ENCODE measurements at places on chromosomes 13 and 19. TPM values are rescaled to one million over a fixed set of nuclear protein-coding genes. Genes with fewer than 3 reads are reported as not detected.

- H3K36me3 ChIP-seq, result no peaks in the 10 kb centered on the region
- peak overlapping the region; percentile 76 for H3K27ac ChIP-seq
- H3K4me3 ChIP-seq, result peak overlapping the region; percentile 56
Observed at GRCh38 chr19:1942078-1942933, 1.3 kb downstream of the CSNK1G2 start.

DNA sequence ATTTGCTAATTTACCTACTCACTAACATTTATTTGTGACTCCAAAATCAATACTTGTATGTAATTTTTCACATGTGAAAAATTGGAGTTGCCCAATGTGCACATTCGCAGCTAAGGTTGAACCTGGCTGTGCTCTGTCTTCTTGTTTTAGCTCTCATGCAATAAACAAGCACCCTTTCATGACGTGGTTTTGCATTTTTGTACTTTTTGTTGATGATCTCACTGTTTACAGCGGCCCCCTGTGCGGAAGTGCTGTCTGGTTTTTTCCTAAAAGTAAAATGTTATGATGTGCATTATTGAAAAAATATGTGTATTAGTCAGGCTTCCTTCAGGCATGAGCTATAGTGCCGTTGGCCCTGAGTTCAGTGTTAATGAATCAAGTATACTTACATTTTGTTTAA, 18.1 kb downstream of the DGKH start:
- H3K36me3 ChIP-seq, result no peaks in the 10 kb centered on the region
- no peak overlapping the region for H3K4me3 ChIP-seq
- no peak overlapping the region for H3K27ac ChIP-seq
- no peak for DNase-seq
- H3K27me3 ChIP-seq, result no peaks in the 10 kb centered on the region

GRCh38 chr13:64428196-64428595, 2801.9 kb downstream of the PCDH9 start:
- H3K4me3 ChIP-seq, result no peak overlapping the region
- H3K27me3 ChIP-seq, result no peaks in the 10 kb centered on the region
- H3K4me1 ChIP-seq, result no peaks in the 10 kb centered on the region
- H3K27ac ChIP-seq, result no peak overlapping the region
- DNase-seq, result no peak
- no peaks in the 10 kb centered on the region for H3K36me3 ChIP-seq

Gene DPF1
- total RNA-seq, result 0.79 TPM

Gene IGLON5
- not detected for total RNA-seq

Gene LATS2
- total RNA-seq, result 25.8 TPM

Gene IFNL1
- total RNA-seq, result not detected

Gene CACNG8
- 0.11 TPM for total RNA-seq

DNA sequence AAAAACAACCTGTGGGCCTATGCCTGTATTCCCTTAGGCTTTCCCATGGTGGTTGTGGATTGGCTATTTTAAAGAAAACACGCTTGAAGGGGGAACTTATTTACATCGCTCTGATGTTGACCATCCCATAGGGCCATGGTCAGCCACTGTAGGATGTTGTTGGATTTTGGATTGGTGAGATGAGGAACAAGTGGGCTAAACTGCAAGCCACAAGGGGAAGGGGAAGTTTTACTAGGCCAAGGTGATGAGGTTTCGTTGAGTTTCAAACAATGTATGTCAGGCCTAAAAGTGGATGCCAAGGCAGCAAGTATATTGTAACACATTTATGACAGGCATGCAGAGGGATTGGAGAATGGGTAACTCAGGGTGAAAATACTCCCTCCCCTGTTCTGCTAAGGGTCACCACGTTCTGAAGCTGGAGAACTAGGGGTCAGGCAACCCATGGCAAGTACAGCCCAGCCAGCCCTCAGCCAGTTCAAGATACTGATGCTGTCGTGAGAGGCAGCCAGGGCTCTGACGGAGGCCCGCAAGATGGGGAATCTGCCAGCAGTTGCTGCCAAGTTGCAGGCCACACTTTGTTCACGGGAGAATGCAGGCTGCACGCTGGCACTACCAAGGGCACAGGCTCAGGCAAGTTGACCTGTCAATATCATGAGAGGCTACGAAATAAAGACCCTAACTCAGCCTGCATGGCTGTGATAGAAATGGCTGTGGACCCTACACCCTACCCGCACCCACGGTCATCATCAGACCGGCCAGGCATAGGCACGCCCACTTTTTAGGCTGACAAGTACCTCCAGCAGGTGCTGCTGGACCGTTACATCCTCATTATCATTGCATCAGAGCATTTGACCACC, 11.1 kb downstream of the IRGC start:
- peaks cover 9% of the 10 kb centered on the region for H3K4me1 ChIP-seq
- no peaks in the 10 kb centered on the region for H3K27me3 ChIP-seq
- H3K36me3 ChIP-seq, result peaks cover 36% of the 10 kb centered on the region
- DNase-seq, result peak; percentile 76

Gene LILRA5
- 1.6 TPM for total RNA-seq

DNA sequence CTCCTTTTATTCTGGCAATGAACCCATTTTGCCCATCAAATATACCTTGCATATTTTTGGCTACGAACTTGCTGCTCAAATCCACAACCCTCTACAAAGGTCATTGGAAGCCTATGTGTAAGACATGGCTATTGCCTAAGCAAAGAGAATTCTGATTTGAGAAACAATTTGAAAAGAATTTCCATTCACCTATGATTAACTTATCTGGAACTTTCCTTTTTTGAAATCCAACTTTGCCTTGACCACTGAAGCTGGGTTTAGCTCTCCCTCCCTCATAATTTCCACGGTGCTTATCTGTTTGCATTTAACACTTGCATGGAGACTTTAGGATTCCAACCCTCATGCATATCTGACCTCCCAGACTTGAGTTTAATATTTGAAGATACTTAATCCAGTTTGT, 1514.7 kb upstream of the SLC10A2 start:
- H3K27ac ChIP-seq, result no peak overlapping the region
- no peak for DNase-seq
- no peak overlapping the region for H3K4me3 ChIP-seq
- no peaks in the 10 kb centered on the region for H3K27me3 ChIP-seq
- no peaks in the 10 kb centered on the region for H3K4me1 ChIP-seq

Gene KCNN1
- total RNA-seq, result not detected

DNA sequence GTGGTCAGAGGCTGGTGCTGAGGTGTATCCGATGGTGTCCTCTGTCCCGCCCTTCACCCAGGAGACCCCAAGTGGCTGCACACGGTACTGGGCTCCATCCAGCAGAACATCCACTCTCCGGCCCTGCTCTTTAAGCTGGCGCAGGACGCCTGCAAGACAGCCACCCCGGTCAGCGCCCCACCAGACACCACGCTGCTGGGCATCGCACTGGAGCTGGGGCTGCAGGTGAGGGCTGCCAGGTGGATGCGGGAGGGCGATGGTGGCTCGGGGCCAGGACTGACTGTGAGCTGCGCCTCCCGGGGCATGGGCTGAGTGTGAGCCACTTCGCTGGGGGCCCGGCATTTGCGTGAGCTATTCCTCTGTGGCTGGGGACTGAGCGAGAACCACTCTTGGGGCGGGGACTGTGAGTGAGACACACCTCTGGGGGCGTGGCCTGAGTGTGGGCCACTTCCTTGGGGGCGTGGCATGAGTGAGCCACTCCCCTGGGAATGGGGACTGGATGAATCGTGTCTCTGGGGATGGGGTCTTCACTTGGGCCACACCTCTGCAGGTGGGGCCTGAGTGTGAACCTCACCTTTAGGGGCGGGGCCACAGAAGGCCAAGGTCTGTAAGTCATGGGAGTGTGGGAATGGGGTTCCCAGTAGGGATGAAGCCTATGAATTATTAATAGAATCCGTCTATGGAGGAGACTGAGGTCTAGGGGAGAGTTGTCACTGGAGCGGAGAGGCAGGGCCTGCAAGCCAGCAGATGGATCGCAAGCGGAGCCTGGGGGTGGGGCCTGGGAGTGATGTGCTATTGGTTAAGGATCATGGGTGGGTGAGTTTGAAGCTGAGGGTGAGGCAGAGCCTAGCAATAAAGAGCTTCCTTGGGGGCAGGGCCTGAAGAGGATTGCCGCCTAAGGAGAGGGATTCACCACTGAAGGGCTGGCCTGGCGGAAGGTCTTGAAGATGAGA, 30.5 kb downstream of the ZSWIM4 start:
- H3K4me3 ChIP-seq, result no peak overlapping the region
- DNase-seq, result no peak
- no peak overlapping the region for H3K27ac ChIP-seq
- H3K36me3 ChIP-seq, result peaks cover 54% of the 10 kb centered on the region
- no peaks in the 10 kb centered on the region for H3K4me1 ChIP-seq
- no peaks in the 10 kb centered on the region for H3K27me3 ChIP-seq

- DNase-seq, result no peak
- no peak overlapping the region for H3K27ac ChIP-seq
- H3K4me3 ChIP-seq, result no peak overlapping the region
- peaks cover 20% of the 10 kb centered on the region for H3K4me1 ChIP-seq
Observed at GRCh38 chr13:51734786-51735185, 69.2 kb downstream of the DHRS12 start.

- no peak overlapping the region for H3K27ac ChIP-seq
- no peak for DNase-seq
- no peak overlapping the region for H3K4me3 ChIP-seq
- H3K27me3 ChIP-seq, result no peaks in the 10 kb centered on the region
- H3K36me3 ChIP-seq, result no peaks in the 10 kb centered on the region
Observed at GRCh38 chr13:88601949-88602348, 930.8 kb downstream of the SLITRK5 start.

- no peaks in the 10 kb centered on the region for H3K36me3 ChIP-seq
- no peak overlapping the region for H3K4me3 ChIP-seq
- H3K4me1 ChIP-seq, result no peaks in the 10 kb centered on the region
- DNase-seq, result no peak
- H3K27ac ChIP-seq, result no peak overlapping the region
Observed at GRCh38 chr19:28956421-28956820, 256.5 kb downstream of the UQCRFS1 start.

DNA sequence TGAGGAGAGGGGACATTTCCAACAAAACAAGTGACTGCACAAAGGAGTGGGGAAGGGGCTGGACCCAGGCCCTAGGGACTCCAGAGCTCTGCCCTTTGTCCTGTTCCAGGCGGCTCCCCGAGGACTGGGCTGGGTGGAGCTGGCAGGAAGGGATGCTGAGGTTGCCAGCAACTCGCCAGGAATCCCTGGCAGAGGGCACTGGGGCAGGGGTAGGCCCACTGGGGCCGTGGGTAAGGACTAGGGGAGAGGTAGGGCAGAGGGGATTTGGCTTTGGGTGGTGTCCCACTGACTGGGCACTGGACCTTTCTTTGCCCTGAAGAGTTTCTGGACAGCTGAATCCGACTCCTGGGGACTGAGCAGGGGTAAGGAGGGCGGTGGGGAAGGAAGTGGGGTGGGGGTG, 7.9 kb downstream of the LIPE start:
- H3K4me3 ChIP-seq, result no peak overlapping the region
- peak overlapping the region; percentile 83 for H3K27ac ChIP-seq
- peaks cover 39% of the 10 kb centered on the region for H3K4me1 ChIP-seq
- H3K27me3 ChIP-seq, result no peaks in the 10 kb centered on the region

DNA sequence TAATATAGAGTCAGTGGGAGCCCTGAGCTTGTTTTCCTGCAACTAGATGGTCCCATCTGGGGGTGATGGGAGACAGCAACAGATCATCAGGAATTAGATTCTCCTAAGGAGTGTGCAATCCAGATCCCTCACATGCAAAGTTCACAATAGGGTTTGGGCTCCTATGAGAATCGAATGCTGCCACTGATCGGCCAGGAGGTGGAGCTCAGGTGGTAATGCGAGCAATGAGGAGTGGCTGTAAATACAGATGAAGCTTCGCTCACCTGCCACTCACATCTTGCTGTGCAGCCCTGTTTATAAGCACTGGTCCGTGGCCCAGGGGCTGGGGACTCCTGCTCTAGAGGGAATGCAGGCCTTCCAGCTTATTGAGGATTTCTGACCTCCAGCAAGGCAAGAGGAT, 5.7 kb downstream of the ZNF558 start:
- no peak for DNase-seq
- no peaks in the 10 kb centered on the region for H3K27me3 ChIP-seq
- H3K4me1 ChIP-seq, result peaks cover 8% of the 10 kb centered on the region
- no peak overlapping the region for H3K27ac ChIP-seq
- no peak overlapping the region for H3K4me3 ChIP-seq

DNA sequence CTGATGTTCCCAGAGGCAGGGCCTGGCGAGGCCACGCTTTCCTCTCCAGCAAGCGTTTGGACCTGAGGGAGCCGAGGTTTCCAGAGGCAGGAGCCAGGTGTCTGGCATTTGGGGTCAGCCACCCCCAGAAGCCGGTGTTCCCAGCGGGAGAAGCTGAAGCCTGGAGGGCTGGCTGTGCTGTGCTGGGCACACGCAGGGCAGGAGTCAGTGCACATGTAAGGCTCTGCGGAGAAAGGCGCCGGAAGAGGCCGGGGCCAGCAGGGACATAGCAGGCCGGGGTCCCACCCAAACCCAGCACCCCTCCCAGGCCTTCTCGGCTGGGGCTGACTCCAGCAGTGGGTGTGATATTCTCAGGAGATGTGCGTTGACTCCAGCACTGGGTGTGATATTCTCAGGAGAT, 31.6 kb downstream of the MCF2L start:
- H3K36me3 ChIP-seq, result peaks cover 7% of the 10 kb centered on the region
- DNase-seq, result no peak
- H3K4me3 ChIP-seq, result no peak overlapping the region
- H3K4me1 ChIP-seq, result peaks cover 61% of the 10 kb centered on the region
